ENCODE measurements at places on chromosomes 5 and 9.
A peak's percentile ranks its signal among the peaks of the same experiment; 100 is the strongest.

DNA sequence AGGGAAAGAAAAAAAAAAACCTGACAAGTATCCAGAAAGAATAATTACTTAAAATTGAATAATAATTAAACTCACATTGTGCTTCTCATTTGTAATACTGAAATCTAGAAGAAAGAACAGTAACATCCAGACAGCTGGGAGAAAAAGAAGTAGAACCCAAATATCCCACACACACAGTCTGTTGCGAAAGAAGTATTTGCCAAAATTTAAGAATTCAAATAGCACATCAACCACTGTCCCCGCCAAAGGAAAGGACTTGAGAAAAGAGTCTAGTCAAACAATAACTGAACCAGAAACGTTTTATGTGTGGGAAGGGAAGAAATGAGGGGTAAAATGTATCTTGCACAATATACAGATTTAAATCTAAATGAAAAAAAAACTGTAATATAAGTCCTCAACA lies 202.8 kb downstream of the MLLT3 start:
- no peak overlapping the region for H3K4me3 ChIP-seq
- no peaks in the 10 kb centered on the region for H3K36me3 ChIP-seq
- H3K4me1 ChIP-seq: no peaks in the 10 kb centered on the region
- no peaks in the 10 kb centered on the region for H3K27me3 ChIP-seq
- DNase-seq: no peak
- no peak overlapping the region for H3K27ac ChIP-seq

- H3K4me3 ChIP-seq: no peak overlapping the region
- no peaks in the 10 kb centered on the region for H3K27me3 ChIP-seq
- no peaks in the 10 kb centered on the region for H3K4me1 ChIP-seq
- DNase-seq: no peak
Observed at GRCh38 chr9:37370968-37371563, 51.4 kb upstream of the GRHPR start.

GRCh38 chr5:172114875-172115422 lies 73.1 kb downstream of the STK10 start:
- H3K4me3 ChIP-seq: peak overlapping the region; percentile 61
- no peaks in the 10 kb centered on the region for H3K27me3 ChIP-seq
- peaks cover 7% of the 10 kb centered on the region for H3K36me3 ChIP-seq
- peaks cover 2% of the 10 kb centered on the region for H3K4me1 ChIP-seq
- DNase-seq: no peak
- H3K27ac ChIP-seq: no peak overlapping the region

- H3K4me1 ChIP-seq: peaks cover 5% of the 10 kb centered on the region
- H3K27ac ChIP-seq: no peak overlapping the region
- no peaks in the 10 kb centered on the region for H3K27me3 ChIP-seq
- H3K4me3 ChIP-seq: no peak overlapping the region
- DNase-seq: no peak
- no peaks in the 10 kb centered on the region for H3K36me3 ChIP-seq
Observed at GRCh38 chr5:78008356-78008967, 232.3 kb upstream of the TBCA start.

- no peaks in the 10 kb centered on the region for H3K36me3 ChIP-seq
- H3K27ac ChIP-seq: no peak overlapping the region
- no peak overlapping the region for H3K4me3 ChIP-seq
- peaks cover 6% of the 10 kb centered on the region for H3K27me3 ChIP-seq
- H3K4me1 ChIP-seq: no peaks in the 10 kb centered on the region
Observed at GRCh38 chr5:73822989-73823339, 197.0 kb downstream of the ARHGEF28 start.

- no peak overlapping the region for H3K4me3 ChIP-seq
- DNase-seq: peak; percentile 46
- H3K27ac ChIP-seq: peak overlapping the region; percentile 54
- peaks cover 35% of the 10 kb centered on the region for H3K4me1 ChIP-seq
Observed at GRCh38 chr5:14250084-14250695, 107.0 kb downstream of the TRIO start.

GRCh38 chr9:21994556-21995005 lies at the start of gene CDKN2B-AS1:
Gene CDKN2B-AS1, plus strand, starts transcription at chr9:21994791.
- no peaks in the 10 kb centered on the region for H3K36me3 ChIP-seq
- H3K27ac ChIP-seq: no peak within 1 kb of the TSS
- H3K4me1 ChIP-seq: peaks cover 16% of the 10 kb centered on the region
- H3K4me3 ChIP-seq: peak within 1 kb of the TSS; percentile 52
- peaks cover 98% of the 10 kb centered on the region for H3K27me3 ChIP-seq

- H3K4me3 ChIP-seq: no peak overlapping the region
- peaks cover 5% of the 10 kb centered on the region for H3K27me3 ChIP-seq
- DNase-seq: no peak
- no peak overlapping the region for H3K27ac ChIP-seq
- H3K36me3 ChIP-seq: no peaks in the 10 kb centered on the region
Observed at GRCh38 chr5:113218200-113218599, 216.6 kb downstream of the TSSK1B start.

GRCh38 chr9:36749461-36749860 lies 176.8 kb downstream of the MELK start:
- no peaks in the 10 kb centered on the region for H3K36me3 ChIP-seq
- DNase-seq: no peak
- no peak overlapping the region for H3K27ac ChIP-seq
- no peaks in the 10 kb centered on the region for H3K27me3 ChIP-seq

DNA sequence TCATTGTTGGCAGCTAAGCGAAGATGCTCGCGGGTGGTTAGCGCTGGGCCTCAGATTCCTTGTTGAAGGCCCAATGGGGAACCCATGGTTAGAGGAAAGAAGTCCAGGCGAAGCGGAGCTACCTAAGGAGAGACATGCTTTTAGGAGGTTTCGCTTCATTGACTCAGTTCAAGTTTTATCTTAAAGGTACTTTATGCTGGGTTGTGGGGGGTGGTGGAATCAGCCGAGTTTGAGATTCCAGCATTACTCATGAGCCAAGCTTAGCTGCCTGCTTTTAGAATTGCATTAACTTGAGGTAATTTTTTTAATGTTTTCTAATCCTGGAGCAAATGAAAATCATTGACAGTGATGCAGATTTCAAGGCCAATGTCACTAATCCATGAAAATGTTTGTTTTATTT lies 16.1 kb downstream of the MEGF10 start:
- no peaks in the 10 kb centered on the region for H3K36me3 ChIP-seq
- H3K4me1 ChIP-seq: peaks cover 6% of the 10 kb centered on the region
- no peak overlapping the region for H3K27ac ChIP-seq
- H3K27me3 ChIP-seq: no peaks in the 10 kb centered on the region
- no peak overlapping the region for H3K4me3 ChIP-seq

DNA sequence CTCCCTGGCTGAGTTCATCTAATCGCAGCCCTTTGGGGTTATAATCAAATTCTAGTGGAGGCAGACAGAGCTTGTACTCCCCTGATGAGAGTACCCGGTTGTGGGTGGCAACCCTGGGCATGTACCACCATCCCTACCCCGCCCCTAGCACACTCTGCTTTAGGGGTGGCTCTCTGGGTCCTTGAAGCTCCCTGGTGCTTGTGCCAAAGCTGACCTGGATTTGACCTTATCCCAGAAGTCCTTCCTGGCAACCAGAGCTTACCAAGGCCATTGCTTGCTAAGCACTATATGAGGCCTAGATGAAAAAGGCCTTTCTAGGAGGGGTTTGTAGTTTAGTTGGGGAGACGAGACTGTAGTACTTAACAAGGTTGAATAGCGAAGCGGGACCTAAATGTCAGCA lies 72.2 kb downstream of the RGS3 start:
- H3K27me3 ChIP-seq: no peaks in the 10 kb centered on the region
- DNase-seq: no peak
- H3K4me3 ChIP-seq: no peak overlapping the region
- no peak overlapping the region for H3K27ac ChIP-seq
- peaks cover 19% of the 10 kb centered on the region for H3K4me1 ChIP-seq
- H3K36me3 ChIP-seq: no peaks in the 10 kb centered on the region

DNA sequence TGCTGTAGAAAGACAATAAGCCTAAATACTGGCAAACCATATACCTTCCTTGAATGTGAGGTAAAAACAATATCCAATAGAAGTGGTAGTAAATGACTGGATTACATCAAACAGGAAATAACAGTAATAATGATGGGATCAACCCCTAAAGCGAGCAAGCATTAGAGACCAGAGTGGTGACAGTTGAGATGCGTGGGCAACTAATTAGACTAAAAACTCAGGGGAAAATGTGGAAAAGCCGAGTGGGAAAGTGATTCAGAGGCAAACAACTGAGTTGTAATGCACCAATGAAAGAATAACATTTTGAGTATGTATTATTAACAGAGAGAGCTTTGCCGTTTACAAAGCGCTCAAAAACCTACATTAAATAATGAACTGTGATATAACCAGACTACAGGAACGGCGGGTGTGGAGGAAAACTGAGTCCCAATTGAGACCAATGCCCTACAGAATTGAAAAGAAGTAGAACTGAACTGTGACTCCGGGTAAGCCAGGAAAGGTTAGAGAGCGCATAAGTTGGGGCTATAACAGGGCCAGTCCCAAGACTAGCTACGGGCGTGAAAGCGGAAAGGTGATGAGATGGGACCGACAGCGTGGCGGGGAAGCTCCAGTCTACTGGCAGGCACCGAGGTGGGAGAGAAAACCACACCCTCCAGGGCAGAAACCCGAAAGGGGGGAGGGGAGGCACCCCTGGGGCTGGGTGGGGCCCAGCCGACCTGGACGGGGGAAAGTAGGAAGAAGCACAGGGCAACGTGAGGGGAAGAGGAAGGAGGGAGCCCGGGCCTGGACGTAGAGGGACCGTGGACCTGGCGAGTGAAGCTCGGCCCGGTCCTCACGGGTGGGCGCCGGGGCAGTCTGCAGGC lies 592 bp downstream of the UBAP2 start:
- peak overlapping the region; percentile 98 for H3K27ac ChIP-seq
- H3K4me1 ChIP-seq: peaks cover 6% of the 10 kb centered on the region
- DNase-seq: peak; percentile 17
- H3K4me3 ChIP-seq: peak overlapping the region; percentile 99

DNA sequence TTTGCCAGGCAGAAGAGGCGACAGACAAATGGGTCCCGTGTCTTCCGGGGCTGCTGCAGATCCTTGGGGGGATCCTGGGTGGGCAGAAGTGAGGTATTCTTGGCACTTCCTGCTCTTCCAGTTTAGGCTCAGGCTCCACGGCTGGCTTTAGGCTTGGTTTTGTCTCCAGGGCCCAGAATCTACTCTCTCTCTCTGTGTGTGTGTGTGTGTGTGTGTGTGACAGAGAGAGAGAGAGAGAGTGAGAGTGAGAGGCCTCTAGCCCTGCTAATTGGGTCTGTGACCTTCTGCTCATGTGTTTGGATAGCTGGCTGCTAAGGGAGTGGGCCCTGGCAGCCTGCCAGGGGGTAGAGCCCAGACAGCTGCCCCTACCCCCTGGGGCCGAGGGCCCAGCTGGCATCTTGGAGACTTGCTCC lies 39.3 kb downstream of the CRB2 start:
- no peak overlapping the region for H3K4me3 ChIP-seq
- no peaks in the 10 kb centered on the region for H3K27me3 ChIP-seq
- no peaks in the 10 kb centered on the region for H3K36me3 ChIP-seq
- no peak overlapping the region for H3K27ac ChIP-seq

DNA sequence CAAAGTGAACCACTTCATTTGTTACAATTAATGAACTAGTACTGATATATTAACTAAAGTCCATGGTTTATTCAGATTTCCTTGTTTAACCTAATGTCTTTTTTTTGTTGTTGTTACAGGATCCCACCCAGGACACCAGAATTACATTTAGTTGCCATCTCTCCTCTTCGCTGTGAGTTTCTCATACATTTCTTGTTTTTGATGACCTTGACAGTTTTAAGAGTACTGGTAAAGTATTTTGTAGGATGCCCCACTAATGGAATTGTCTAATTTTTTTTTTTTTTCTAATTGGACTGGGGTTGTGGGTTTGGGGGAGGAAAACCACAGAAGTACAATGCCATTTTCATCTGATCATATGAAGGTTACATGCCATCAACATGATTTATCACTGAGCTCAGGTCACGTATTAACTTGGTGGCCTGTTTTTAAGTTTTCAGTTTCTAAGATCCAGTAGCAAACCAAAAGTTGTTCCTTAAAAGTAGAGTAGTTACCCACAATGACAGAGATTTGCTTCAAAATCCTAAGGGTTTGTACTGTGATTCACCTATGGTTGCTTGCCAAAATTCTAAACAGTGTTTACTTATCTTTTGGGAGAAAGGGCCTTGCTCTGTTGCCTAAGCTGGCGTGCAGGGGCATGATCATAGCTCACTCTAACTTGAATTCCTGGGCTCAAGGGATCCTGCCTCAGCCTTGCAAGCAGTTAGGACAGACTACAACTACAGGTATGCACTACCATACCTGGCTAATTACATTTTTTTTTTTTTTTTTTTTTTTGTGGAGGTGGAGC lies 4.5 kb upstream of the OTULIN start:
- no peak overlapping the region for H3K4me3 ChIP-seq
- no peaks in the 10 kb centered on the region for H3K4me1 ChIP-seq
- DNase-seq: no peak
- no peak overlapping the region for H3K27ac ChIP-seq
- H3K27me3 ChIP-seq: no peaks in the 10 kb centered on the region

- H3K27me3 ChIP-seq: no peaks in the 10 kb centered on the region
- no peak overlapping the region for H3K4me3 ChIP-seq
- no peaks in the 10 kb centered on the region for H3K4me1 ChIP-seq
- no peaks in the 10 kb centered on the region for H3K36me3 ChIP-seq
- no peak for DNase-seq
- no peak overlapping the region for H3K27ac ChIP-seq
Observed at GRCh38 chr9:27659571-27659970, 86.3 kb upstream of the C9orf72 start.

GRCh38 chr9:134180786-134181647 lies 16.7 kb upstream of the RNU6ATAC start:
- H3K36me3 ChIP-seq: no peaks in the 10 kb centered on the region
- H3K4me3 ChIP-seq: peak overlapping the region; percentile 9
- no peaks in the 10 kb centered on the region for H3K4me1 ChIP-seq

DNA sequence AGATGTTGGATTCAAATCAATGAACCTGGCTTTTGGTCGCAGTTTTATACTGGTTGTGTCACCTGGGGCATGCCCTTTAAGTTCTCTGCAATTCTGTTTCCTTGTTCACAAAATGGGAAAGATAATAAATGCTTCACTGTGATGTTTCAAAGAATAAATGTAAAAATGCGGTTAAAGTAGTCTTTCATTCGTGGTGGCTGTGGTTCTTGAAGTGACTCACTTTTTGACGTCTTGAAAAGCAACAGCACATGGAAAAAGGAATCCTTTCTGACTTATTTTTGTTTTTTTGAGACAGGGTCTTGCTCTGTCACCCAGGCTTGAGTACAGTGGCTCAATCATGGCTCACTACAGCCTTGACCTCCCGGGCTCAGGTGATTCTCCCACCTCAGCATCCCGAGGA lies 88.4 kb upstream of the SLIT3 start:
- DNase-seq: no peak
- no peak overlapping the region for H3K27ac ChIP-seq
- no peaks in the 10 kb centered on the region for H3K27me3 ChIP-seq
- H3K4me1 ChIP-seq: no peaks in the 10 kb centered on the region

- H3K27ac ChIP-seq: no peak overlapping the region
- no peak for DNase-seq
- H3K4me1 ChIP-seq: no peaks in the 10 kb centered on the region
- no peaks in the 10 kb centered on the region for H3K27me3 ChIP-seq
Observed at GRCh38 chr9:109652971-109653370, 127.0 kb upstream of the PALM2AKAP2 start.

DNA sequence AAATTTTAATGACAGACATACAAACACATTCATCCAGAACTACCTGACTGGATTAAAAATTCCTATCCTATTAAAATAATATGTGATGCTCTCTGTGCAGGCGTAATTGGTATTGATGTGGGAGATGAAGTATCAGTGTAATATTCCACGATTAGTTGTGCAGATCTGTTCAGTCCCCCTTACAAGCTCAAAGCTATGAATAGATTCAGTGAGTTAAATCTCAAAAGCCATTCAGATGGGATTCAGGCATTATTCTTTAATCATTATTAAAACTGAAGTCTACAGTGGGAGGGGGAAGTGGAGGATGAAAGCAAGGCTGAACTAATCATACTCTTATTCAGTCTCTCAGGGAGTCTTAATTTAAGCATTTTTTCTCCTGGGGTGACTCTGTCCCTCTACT lies 855.8 kb downstream of the EFNA5 start:
- no peaks in the 10 kb centered on the region for H3K4me1 ChIP-seq
- no peak overlapping the region for H3K4me3 ChIP-seq
- no peak for DNase-seq
